ENCODE measurements at places on chromosomes 11 and 22.

- peaks cover 43% of the 10 kb centered on the region for H3K4me1 ChIP-seq
- H3K36me3 ChIP-seq: peaks cover 21% of the 10 kb centered on the region
- no peak overlapping the region for H3K27ac ChIP-seq
- no peaks in the 10 kb centered on the region for H3K27me3 ChIP-seq
- no peak overlapping the region for H3K4me3 ChIP-seq
- no peak for DNase-seq
Observed at GRCh38 chr22:25729016-25729995, 12.7 kb upstream of the MYO18B start.

DNA sequence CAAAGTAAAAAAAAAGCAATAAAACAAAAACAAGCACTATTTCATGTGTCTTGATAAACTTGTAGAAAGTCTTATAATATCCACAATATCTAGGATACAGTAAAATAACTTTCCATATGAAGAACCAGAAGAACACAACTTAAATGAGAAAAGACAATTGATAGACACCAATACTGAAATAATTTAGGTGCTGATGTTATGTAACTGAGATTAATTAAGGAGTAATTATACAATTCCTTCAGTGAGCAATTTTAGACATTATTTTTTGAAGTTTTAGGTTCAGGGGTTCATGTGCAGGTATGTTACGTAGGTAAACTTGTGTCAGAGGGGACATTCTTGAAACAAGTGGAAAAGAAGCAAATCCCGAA lies 88.3 kb upstream of the VPREB1 start:
- no peak overlapping the region for H3K27ac ChIP-seq
- H3K27me3 ChIP-seq: peaks cover 18% of the 10 kb centered on the region
- peaks cover 4% of the 10 kb centered on the region for H3K4me1 ChIP-seq
- H3K36me3 ChIP-seq: no peaks in the 10 kb centered on the region
- no peak for DNase-seq

GRCh38 chr22:43923631-43924464 lies at the start of gene PNPLA3:
PNPLA3 (plus strand) TSS chr22:43923805; CDS start chr22:43923912, 107 bp downstream.
- no peaks in the 10 kb centered on the region for H3K36me3 ChIP-seq
- peak within 1 kb of the TSS; percentile 85 for H3K4me3 ChIP-seq
- H3K27me3 ChIP-seq: peaks cover 15% of the 10 kb centered on the region

- no peak overlapping the region for H3K4me3 ChIP-seq
- no peak overlapping the region for H3K27ac ChIP-seq
- no peak for DNase-seq
- no peaks in the 10 kb centered on the region for H3K36me3 ChIP-seq
- peaks cover 5% of the 10 kb centered on the region for H3K4me1 ChIP-seq
Observed at GRCh38 chr11:61553373-61554171, 27.3 kb downstream of the SYT7 start.

GRCh38 chr11:126423154-126423553 lies 67.7 kb downstream of the ST3GAL4 start:
- H3K27me3 ChIP-seq: peaks cover 7% of the 10 kb centered on the region
- no peaks in the 10 kb centered on the region for H3K36me3 ChIP-seq
- H3K4me3 ChIP-seq: no peak overlapping the region
- peaks cover 9% of the 10 kb centered on the region for H3K4me1 ChIP-seq

- no peak overlapping the region for H3K4me3 ChIP-seq
- DNase-seq: no peak
- H3K27me3 ChIP-seq: peaks cover 10% of the 10 kb centered on the region
- H3K4me1 ChIP-seq: no peaks in the 10 kb centered on the region
- H3K36me3 ChIP-seq: no peaks in the 10 kb centered on the region
Observed at GRCh38 chr11:94630221-94630620, 63.1 kb downstream of the PIWIL4 start.

DNA sequence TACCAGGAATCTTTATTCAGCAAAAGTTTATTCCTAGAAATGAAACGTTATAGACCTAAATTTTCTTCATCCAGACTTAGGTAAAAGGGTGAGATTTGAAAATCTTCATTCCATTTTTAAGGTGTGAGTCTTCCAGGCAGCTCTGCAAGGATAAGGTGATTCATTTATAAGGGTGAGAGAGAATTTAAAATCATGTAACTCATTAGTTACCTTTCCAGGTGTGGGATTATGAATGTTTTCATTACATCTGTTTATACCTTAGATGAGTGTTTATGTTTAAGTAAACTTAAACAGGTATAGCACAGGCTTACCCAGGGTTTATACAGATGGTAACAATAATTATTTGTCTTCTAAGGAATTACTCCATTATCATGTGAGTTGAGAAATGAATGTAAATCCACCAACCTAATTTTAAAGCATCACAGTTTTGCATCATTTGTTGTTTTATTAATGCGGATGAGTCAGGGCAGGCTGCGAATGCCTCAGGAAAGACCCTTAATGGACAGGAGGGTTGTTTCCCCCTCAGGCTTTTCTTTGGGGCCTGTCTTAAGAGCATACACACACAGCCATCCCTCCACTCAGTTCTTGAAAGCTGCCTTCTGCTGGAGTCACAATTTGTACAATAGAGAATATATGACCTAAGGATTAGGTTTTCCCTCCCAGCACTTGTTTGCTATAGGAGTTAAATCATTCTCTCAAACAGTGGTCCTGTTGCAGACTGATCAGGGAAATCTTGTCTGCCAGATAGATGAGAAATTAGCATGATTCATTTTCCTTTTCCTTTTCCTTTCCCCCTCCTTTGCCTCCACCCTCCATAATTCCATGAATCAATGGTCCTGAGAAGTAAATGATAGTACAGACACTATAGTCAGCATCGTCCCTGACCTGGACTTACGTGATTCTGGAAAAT lies 3.0 kb downstream of the PRSS23 start:
- peaks cover 30% of the 10 kb centered on the region for H3K36me3 ChIP-seq
- H3K27ac ChIP-seq: peak overlapping the region; percentile 69
- peaks cover 79% of the 10 kb centered on the region for H3K4me1 ChIP-seq
- peak overlapping the region; percentile 92 for H3K4me3 ChIP-seq
- H3K27me3 ChIP-seq: peaks cover 22% of the 10 kb centered on the region

DNA sequence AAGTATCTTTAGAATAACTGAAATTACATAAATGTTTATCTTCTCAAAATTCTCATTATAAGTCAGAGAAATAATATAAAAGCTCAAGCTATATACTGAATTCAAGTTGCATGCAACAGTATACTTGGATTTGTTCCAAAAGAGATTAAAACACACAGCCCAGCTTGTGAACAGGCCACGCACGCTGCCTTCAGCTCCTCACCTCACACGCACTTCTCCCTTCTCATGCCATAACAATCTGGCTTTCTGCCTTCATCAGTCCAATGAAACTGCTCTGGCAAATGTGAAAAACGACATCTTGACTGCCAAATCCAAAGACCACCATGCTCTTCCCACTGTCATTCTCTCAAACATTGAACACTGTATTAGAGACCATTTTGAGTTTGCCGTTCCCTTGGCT lies 22.1 kb downstream of the ATP6V1E1 start:
- H3K4me3 ChIP-seq: no peak overlapping the region
- peaks cover 11% of the 10 kb centered on the region for H3K36me3 ChIP-seq
- no peaks in the 10 kb centered on the region for H3K27me3 ChIP-seq
- no peak overlapping the region for H3K27ac ChIP-seq

DNA sequence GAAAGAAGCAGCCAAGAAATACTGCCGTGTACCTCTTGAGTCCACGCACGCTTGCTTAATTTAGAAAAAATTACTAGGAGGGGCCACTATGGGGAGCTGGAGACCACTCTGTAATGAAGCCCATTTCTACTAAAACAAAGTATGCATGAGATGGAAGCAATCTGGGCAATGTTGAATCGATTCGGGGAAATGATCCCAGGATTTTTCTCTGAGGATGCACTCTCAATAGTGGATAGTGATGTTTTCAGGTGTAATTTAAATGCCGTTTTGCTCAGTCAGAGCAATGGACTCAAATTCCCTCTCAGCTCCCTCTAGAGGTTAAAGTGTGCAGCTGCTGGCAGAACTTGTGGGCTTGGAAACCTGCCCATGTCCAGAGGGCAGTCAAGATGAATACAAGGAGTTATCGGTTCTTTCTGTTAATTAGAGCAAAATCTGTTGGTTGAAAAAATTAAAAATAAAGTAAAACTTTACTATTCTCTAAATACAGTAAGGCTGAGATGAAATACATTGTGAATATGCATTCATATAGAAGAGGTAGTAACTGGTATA lies 64.1 kb downstream of the ME3 start:
- DNase-seq: peak; percentile 22
- no peak overlapping the region for H3K4me3 ChIP-seq
- no peaks in the 10 kb centered on the region for H3K36me3 ChIP-seq
- H3K27me3 ChIP-seq: peaks cover 3% of the 10 kb centered on the region

DNA sequence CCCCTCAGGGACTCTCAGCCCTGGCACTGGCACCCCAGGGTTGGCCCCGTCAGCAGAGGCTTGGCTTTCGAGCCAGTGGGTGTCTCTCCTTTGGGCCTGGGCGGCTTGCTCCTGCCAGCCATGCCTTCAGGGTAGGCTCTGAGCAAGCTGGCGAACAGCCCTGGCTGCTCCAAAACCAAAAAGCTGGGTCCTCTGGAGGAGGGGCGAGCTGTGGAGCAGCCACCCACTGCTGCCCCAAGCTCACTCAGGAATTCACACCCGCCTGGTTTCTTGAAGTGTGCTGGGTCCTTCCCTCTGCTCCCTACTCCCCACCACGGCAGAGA lies 6.2 kb downstream of the YDJC start:
- H3K27ac ChIP-seq: no peak overlapping the region
- no peak overlapping the region for H3K4me3 ChIP-seq
- DNase-seq: no peak

- no peaks in the 10 kb centered on the region for H3K27me3 ChIP-seq
- no peak overlapping the region for H3K27ac ChIP-seq
- H3K4me1 ChIP-seq: no peaks in the 10 kb centered on the region
- no peak overlapping the region for H3K4me3 ChIP-seq
Observed at GRCh38 chr11:129265125-129265788, 73.1 kb upstream of the ARHGAP32 start.

GRCh38 chr22:23250785-23251363 lies 70.6 kb downstream of the BCR start:
- no peak for DNase-seq
- peaks cover 44% of the 10 kb centered on the region for H3K4me1 ChIP-seq
- H3K36me3 ChIP-seq: peaks cover 11% of the 10 kb centered on the region
- no peaks in the 10 kb centered on the region for H3K27me3 ChIP-seq

DNA sequence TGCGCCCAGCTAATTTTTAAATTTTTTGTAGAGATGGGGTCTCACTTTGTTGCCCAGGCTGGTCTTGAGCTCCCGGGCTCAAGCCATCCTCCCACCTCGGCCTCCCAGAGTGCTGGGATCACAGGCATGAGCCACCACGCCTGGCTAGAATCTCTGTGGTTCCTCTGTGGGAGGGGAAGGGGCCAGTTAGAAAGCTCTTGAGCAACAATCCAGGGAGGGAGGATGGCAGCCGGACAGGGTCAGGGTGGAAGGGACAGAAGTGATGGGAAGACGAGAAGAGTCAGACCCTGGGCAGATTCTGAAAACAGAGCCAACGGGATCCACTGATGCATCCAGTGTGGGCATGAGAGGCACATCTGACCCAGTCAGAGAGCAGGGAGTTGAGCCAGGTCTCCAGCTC lies 38.9 kb upstream of the MN1 start:
- no peak overlapping the region for H3K27ac ChIP-seq
- H3K36me3 ChIP-seq: peaks cover 4% of the 10 kb centered on the region
- DNase-seq: no peak
- H3K4me3 ChIP-seq: no peak overlapping the region
- H3K27me3 ChIP-seq: no peaks in the 10 kb centered on the region
- H3K4me1 ChIP-seq: no peaks in the 10 kb centered on the region

- peaks cover 14% of the 10 kb centered on the region for H3K4me1 ChIP-seq
- H3K4me3 ChIP-seq: no peak overlapping the region
- H3K27me3 ChIP-seq: peaks cover 11% of the 10 kb centered on the region
- no peak overlapping the region for H3K27ac ChIP-seq
- DNase-seq: no peak
- H3K36me3 ChIP-seq: no peaks in the 10 kb centered on the region
Observed at GRCh38 chr22:22130953-22131608, 113.5 kb upstream of the VPREB1 start.

DNA sequence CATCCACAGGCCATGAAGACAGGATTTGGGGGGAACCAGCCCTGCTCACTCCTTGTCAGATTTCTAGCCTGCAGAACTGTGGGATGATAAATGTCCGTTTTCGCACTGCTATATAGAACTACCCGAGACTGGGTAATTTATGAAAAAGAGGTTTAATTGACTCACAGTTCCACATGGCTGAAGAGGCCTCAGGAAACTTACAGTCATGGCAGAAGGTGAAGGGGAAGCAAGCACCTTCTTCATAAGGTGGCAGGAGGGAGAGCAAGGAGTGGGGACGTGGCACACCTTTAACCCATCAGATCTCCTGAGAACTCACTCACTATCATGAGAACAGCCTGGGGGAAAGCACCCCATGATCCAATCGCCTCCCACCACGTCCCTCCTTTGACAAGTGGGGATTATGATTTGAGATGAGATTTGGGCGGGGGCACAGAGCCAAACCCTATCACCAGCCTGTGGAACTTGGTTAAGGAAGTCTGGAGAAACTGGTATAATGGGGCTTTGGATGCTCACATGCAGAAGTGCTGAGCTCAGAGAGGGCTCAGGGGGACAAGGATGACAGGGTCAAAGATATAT lies 50.7 kb downstream of the MYEOV start:
- no peak overlapping the region for H3K4me3 ChIP-seq
- H3K36me3 ChIP-seq: peaks cover 4% of the 10 kb centered on the region

GRCh38 chr11:103202048-103202651 lies 92.9 kb downstream of the DYNC2H1 start:
- no peak overlapping the region for H3K27ac ChIP-seq
- no peak overlapping the region for H3K4me3 ChIP-seq
- DNase-seq: no peak
- no peaks in the 10 kb centered on the region for H3K36me3 ChIP-seq
- no peaks in the 10 kb centered on the region for H3K27me3 ChIP-seq

DNA sequence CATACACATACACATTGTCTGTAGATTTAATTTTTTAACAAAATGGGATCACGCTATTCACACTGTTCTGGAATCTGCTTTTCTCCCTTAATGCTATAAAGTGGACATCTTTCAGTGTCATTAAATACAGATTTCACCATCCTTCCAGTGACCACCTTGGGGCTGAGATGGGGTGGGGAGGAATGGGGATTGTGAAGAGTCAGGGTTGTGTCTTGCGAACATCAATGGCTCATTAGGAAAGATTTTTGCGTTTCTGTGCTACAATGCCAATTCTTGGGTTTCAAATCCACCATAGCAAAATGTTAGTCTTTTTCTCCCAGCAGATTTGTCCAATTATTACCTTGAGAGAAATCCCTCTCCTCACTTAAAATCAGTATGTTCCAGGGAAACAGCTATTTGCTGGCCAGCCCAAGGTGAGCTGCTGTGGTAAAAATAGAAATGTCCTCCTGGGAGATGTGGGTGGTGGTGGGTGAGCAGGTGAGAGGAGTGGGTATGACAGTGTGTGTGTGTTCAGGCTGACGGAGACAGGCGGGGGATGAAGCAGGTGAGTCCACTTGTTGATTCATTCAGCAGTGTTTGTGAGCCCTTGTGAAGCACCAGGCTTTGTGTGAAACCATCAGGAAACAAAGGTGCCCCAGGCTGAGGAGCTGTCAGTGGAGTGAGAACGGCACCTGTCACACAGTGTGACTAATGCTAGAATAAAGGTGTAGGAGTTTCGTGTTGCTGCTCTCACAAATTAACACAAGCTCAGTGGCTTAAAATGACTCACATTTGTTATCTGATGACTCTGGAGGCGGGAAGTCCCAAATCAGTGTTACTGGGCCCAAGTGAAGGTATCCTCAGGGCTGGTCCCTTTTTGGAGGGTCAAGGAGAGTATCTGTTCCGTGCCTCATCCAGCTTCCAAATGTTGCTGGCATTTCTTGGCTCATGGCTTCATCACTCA lies 1.7 kb upstream of the CBX6 start:
- peaks cover 8% of the 10 kb centered on the region for H3K27me3 ChIP-seq
- peaks cover 52% of the 10 kb centered on the region for H3K4me1 ChIP-seq
- H3K4me3 ChIP-seq: peak overlapping the region; percentile 89
